ENCODE measurements at places on chromosomes 3 and 15.

GRCh38 chr15:92643849-92644815, 11.4 kb downstream of the FAM174B start:
- DNase-seq = no peak

DNA sequence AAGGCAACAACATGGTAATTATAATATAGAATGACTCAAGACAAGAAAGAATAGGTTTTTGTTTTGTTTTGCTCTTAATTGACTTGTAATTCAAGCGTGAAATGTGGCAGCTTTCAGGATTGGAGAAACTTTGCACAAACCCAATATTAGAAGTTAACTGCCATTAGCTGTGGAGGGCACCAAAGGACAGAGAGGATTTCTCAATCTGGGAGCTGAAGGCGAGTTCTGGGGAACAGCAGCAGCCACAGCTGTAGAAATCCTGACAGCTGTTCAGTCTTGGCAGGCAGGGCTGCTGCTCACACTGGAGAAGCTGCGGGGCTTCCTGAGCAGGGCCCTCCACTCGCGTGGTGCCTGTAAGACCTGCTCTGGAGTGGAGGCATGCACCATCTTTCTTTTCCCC, 182.2 kb upstream of the IL12A start:
- no peak for DNase-seq

GRCh38 chr3:153289334-153289808, 127.3 kb downstream of the RAP2B start:
- no peak for DNase-seq

GRCh38 chr3:193848547-193848946, 255.5 kb downstream of the OPA1 start:
- DNase-seq = no peak

DNA sequence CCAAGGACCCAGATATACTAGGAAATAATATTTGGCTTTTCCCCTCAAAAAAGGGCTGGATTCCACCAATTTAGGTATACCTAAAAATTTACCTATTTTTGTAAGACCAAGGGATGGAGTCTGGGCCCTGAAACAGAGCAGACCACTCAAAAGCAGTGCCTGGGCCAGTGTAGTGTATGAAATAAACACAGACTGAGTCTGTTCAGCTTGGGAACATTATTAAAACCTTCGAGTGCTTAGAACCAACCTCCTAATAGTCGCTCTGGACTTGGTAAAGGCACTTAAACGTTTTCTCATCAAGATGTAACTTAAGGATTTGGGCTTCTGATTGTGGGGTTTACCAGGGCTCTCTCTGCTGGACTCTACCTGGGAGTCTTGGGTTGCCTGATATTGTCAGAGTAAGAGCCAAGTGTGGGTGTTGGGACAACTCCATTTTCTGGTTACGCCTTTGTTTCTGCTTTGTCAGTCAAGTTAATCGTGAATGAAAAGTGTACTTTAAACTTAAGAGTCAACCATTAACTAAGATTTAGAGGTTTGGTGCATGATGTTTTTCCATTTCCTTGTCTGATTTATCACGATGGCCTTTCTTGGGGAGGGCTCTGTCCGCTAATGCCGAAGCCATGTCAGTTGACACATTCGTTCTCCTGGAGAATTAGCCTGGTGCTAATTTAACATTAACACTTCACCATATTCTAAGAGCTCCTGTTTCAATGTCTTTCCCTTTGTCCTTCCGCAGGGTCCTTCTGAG, 221.0 kb upstream of the TPM1 start:
- no peak for DNase-seq

GRCh38 chr3:172069478-172069877, 30.1 kb downstream of the FNDC3B start:
- DNase-seq = no peak

DNA sequence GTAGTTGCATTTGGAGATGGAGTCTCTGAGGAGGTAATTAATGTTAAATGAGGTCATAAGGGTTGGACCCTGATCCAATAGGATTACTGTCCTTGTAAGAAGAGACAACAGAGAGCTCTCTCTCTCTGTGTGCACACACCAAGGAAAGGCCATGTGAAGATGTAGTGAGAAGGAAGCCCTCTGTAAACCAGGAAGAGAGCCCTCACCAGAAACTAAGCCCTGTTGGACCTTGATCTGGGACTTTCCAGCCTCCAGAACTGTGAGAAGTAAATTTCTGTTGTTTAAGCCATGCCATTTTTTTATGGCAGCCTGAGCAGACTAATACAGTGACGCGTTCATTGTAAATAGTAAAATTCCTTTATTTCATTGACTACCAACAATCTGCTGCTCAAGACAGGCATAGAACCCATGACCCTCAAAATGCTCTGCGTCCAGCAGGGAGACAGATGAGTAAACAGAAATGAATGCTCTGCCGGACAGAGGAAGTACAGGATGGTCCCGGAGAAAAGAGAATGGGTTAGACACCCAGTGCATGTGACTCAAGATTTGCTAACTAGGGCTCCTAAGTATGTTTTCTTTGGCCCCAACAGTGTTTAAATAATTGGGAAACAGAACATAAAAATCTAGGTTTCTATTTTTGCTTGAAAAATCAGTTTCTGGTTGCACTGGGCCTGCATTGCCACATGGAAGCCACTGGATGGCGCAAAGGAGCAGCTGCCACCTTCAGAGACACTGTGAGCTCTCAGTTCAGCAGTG, 37.9 kb upstream of the TNFAIP8L3 start:
- DNase-seq = no peak

All from T-helper 22 cell (primary cell).